ENCODE measurements at places on chromosomes 1 and 21. TPM values are rescaled to one million over a fixed set of nuclear protein-coding genes. Genes with fewer than 3 reads are reported as not detected.
A peak's percentile ranks its signal among the peaks of the same experiment; 100 is the strongest.

The SLC35E2B gene
- 151 TPM for total RNA-seq

- DNase-seq, result no peak
Measured at GRCh38 chr1:81270051-81270450, 530.7 kb upstream of the ADGRL2 start.

The FCRLB gene
- 0.34 TPM for total RNA-seq

The PROK1 gene
- total RNA-seq, result not detected

DNA sequence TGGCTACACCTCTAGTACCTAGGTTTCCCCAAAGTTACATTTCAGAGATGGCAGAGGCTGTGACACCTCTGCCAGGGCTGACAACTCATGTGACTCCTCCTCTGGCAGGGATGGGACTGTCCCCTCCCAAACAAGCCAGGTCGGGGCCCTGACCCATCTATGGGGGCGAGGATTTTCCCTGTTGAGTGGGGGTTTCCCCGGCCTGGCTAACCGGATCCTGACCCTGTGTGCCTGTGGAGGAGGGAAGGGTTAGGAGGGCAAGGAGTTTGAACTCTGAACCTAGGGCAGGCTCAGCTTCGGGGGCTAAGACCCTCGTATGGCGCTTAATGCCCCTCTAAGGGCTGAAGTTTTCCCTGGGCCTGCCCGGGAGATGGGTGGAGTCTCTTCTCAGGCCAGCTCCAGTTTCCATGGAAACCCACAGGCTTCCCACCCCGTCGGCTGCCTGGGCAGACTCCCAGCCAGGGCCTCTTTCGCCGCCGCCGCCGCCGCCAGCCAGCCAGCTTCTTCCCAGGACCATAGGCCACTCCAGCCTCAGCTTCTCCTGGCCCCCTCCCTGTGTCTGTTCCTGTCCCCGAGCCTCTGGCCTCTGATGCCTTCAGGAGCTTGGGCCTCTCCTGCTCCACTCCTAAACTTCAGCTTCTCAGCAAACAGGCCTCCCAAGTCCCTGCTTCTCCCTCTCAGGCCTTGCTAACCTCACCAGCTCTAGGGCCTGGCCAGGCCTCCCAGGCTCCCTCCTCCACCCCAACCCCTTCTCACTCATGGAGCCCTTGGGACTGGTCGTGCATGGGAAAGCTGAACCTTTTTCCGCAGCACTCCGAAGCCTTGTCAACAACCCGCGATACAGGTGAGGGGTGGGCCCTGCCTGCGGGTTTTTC, at the start of gene BTBD19:
TSS of gene BTBD19 (plus strand) at position 461 of the 875 bp plus-strand sequence. CDS start at position 759, 298 bp downstream.
- DNase-seq, result peak; percentile 81

DNA sequence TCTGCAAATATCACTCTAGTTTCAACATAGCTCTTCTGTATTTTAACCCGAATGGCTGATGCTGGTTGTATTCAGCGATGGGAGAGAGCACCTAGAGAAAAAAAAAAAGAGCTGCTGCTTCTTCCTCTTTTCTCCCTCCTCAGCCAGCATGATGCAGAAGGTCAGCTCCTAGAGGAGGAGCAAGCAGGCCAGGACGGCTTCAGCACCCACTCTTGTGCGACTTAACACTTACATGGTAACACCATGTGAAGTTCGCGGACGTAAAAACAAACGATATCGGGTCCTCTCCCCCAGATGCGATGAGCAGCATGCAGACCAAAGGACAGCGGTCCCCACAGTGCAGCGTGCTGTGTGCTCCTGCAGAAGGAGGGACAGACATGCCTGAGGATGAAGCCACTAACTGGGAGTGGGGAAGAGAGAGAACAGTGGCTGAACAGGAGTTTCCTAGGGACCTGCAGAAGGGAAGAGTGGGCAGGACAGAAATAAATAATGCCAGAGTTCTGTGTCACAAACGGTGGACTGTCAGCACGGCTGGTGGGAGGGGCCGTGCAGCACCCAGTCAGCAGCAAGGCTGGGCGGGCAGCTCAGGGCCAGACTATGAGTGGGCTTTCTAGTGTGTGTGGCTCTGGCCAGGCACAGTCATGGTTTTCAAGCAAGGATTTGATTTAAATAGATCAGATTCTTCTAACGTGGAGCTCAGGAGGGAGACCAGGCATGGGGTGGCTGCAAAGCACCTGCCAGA, 11.4 kb upstream of the B3GALT5 start:
- DNase-seq, result no peak

- peak; percentile 1 for DNase-seq
Measured at GRCh38 chr1:180916012-180916770, 3.5 kb downstream of the KIAA1614 start.

The ZNF648 gene
- not detected for total RNA-seq

The C8A gene
- not detected for total RNA-seq

DNA sequence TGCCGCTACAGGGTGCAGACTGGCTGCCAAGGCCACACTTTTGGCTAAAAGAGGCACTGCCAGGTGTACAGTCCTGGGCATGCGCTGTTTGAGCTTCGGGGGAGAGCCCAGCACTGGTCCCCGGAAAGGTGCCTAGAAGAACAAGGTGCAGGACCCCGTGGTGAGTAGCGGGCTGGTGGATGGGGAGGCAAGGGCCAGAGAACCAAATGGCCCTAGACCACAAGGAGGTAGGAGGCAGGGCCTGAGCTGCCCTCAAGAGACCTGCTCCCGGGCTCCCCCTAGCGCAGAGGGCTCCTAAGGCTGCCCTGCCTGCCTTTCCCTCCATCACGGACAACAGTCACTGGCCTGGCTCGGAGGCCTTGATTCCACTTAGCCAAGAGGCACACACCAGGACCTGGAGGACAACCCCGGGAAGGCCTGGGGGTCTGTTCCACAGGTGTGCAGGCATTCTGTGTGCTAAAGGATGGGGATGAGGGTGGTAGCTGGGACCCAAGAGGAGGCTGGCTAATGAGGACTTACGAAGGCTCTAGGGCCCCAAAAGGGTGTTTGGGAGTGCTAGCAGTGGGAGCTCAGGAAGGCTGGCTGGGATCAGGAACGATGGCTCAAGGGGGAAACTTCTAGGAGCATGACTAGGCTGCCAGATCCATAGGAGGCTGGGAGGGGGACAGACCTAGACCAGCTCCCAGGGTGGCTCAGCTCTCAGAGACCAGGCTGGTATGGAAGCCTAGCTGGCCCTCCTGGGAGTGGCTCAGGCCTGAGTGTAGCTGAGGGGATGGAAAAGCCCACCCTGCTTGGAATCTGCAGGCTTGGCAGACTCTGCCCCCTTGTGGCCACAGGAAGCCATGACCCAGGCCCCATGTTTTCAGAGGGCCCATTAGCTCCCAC, 742 bp downstream of the ARTN start:
- peak; percentile 83 for DNase-seq

DNA sequence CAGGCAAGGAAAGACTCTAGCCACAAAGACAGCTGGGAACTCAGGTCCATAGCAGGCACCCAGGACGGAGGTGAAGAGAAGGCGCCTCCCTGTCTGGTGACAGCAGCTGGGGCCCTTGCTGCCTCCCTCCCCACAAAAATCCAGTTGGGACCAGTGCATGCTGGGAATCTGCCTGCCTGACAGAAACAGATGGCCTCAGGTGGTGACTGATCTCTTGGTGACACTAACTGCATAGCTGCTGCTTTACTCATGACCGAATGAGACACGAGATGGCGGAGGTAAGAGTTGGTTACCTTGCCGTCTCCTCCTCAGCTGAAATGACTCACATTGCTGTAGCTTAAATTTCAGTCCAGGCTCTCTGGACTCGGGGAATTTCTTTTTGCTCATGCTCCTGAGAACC, 130.3 kb downstream of the FGGY start:
- no peak for DNase-seq

DNA sequence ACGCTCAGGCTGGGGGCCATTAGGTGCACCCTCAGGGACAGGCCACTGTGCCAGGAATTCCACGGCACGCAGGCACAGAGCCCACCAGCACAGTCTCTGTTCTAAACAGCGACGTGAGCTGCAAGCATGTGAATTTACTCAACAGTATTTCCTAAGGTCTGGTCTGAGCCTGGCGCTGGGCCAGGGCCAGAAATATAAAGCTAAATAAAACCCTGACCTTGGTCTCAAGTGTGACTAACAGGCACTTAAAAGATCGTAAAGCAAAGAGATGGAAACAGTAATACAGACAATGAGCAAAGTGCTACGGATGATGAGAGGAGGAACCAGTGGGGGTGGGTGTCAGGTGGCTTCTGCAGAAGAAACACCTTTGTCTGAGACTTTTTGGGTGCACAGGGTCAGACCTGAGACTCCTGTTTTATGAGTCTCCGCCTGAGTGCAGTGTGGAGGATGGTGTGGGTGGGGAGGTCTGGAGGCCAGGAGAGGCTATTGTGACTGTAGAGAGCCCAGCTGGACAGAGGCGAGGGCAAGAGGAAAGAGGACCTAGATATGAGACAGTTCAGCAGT, 53.4 kb upstream of the EDN2 start:
- no peak for DNase-seq

- DNase-seq, result no peak
Measured at GRCh38 chr1:211589782-211590721, 11.1 kb upstream of the SLC30A1 start.

DNA sequence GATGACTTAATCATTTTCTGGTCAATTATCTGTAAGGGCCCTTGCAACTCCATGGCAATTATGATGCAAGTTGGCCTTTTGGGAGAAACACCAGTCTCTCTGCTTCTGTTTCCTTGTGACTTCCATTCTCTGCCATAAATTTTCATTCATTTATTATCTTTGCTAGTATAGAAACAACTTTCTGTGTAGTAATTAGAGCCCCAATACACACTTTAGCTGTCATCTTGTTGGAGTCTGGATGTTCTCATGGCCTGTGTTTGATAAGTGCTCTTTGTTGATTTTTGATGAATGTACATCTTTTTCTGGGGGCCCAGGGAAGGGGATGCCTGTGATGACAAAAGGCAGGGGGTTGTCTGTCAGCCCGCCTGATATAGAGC, 22.4 kb downstream of the PROX1 start:
- no peak for DNase-seq

- DNase-seq, result no peak
Measured at GRCh38 chr1:89286549-89287180, 14.0 kb upstream of the GBP5 start.

GRCh38 chr1:46128344-46128743, 4.1 kb downstream of the PIK3R3 start:
- no peak for DNase-seq

DNA sequence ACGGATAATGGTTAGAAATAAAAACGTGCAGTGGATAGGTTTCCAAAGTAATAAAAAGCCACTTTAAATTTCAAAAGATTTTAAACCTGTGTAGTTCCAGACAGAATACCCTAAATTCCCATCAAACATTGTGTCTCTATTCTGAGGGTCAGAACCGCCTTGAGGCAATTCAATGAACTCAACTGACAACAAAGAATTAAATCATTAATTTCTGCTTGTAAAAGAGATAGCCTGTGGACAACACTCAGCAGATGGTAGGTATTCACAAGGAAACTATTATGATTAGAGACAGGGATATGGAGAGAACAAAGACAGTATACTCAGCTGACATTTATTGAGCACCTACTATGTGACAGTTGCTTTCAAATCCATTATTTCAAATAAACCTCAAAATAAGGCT, 35.1 kb upstream of the JUN start:
- no peak for DNase-seq

DNA sequence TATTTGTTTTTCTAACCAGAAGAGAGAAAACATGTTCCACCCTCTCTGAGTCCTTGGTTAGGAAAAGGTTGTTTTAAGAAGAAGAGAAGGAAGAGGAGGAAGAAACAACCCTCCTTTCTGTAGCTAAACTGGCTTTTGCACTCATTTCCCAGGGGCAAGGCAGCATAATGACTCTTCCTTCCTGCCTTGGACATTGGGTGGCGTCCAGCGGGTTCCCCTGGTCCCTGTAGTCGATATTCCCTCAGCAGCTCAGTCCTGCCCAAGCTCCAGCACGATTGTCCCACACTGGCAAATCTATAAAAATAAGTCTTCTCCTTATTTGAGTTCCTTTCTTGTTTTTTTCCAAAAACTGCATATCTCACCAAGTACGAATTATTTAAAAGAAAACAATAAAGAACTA, 81.2 kb downstream of the TEX35 start:
- no peak for DNase-seq

DNA sequence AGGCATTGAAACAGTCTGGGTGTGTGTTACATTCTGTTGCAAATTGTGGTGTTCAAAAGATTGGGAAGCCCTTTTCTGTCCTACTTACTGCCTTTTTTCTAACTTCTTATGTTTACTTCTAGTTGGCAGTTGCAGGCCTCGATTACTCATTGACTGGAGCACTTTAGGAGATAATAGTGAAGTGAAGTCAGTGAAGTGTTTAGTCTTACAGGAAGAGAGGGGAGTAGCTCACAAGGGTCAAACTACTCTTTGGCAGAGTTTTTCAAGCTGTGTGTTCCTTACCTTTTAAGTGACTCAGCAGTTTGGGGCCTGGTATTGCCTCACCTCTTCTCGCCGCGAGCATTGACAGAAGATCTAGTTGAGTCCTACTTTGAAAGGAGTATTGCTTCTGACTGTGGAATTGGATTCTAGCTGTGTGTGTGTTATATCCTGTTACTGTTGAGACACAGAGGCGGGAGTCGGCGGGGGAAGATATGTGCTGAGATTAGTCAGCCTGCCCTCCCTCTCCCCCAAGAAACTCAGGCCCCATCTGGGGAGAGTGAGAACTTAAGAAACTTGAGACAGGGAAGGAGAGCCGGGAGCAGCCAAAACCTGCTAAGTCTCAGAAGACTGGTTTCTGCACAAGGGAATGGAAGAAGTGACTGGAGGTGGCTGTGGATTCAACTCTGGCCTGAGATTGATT, 19.3 kb downstream of the AHCYL1 start:
- DNase-seq, result no peak

The IGSF3 gene
- 110 TPM for total RNA-seq

- no peak for DNase-seq
Measured at GRCh38 chr1:199742547-199742946, 285.0 kb upstream of the NR5A2 start.

The MPZL1 gene
- total RNA-seq, result 149 TPM

The SLX9 gene
- total RNA-seq, result 30.7 TPM

The RAP1GAP gene
- total RNA-seq, result 4.8 TPM

The SH2D1B gene
- total RNA-seq, result not detected

The ABCA4 gene
- total RNA-seq, result 0.61 TPM

DNA sequence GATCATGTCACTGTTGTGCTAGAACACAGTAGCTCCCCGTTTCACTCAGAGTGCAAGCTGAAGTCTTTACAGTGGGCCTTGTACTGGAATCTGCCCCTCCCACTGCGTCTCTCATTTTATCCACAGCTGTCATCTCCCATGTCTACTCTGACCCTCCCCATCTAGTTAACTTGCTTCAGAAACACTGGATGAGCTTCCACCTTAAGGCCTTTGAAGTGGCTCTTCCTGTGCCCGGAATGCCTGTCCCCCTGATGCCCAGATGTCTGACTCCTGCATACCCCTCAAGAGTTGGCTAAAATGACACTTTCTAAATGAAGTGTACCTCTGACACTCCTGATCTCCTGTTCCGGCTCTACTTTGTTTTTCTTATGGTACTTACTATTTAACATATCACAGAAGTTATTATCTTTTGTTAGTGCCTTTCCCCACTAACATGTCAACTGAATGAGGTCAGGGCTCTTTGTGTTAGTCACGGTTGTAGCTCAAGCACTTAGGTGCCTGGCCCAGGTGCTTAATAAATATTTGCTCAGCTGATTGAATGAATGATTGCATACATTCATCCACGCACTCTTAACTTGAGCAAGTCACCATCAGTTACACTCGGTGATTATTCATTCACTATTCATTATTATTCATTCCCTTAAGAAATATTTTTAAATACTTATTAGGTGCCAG, 13.3 kb downstream of the ARV1 start:
- DNase-seq, result no peak
